Kidney (tissue), 22 donors: ENCODE measurements at places on chromosomes 2 and 18.

DNA sequence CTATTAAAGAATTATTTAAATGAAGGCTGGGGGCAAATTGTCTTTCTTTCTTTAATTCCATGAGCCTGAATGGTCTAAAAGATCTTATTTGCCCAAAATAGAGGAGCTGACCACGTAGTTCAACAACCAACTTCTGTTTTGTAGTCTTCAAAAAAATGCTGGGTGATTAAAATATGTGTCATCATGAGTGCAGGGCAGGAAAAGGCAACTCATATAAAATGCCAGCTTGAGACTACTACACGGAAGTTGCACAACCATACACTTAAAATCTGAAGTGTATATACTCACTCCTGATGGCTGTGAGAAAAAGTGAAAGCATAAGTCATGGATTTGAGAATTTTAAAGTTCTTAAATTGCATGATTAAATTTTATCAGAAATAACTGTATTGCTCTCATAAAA lies 210.9 kb downstream of the DYM start:
- no peak for DNase-seq

DNA sequence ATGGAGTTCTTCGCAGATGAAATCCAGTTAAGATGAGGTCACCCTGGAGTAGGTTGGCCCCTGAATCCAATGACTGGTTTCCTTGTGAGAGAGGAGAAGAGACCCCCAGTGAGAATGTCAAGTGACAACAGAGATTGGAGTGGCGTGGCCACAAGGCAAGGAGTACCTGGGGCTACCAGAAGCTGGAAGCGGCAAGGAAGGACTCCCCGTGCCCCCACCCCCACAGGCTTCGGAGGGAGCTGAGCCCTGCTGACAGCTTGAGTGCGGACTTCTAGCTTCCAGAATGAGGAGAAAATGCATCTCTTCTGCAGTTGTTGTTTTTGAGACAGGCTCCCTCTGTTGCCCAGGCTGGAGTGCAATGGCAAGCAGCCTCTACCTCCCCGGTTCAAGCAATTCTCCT lies 78.0 kb upstream of the HPCAL1 start:
- no peak for DNase-seq

DNA sequence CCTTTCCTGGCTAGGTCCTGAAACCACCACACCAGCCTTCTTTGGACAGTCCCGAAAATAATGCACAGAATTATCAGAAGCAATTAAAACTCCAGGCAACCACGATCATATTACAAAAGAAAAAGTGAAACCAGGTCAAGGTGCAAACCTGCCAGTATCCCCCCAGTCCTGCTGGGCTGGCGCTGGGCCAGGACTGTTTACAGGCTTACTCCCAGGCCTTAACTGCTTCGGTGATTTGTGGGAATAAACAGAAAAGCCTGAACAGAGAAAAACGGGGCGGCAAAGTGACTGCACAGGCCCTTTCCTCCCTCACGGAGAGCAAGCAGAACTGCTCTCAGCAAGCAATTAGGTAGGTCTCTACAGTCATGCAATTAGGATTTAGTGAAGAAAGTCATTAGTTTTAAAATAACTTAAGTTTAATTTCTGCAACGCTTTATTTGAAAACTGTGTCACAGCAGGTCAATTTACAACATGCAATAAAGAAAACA lies 1.3 kb downstream of the HDAC4 start:
- DNase-seq = peak; percentile 69

GRCh38 chr2:20618468-20618885 lies 32.4 kb downstream of the HS1BP3 start:
- no peak for DNase-seq

- DNase-seq = no peak
Measured at GRCh38 chr2:42342061-42342794, 18.8 kb downstream of the COX7A2L start.

DNA sequence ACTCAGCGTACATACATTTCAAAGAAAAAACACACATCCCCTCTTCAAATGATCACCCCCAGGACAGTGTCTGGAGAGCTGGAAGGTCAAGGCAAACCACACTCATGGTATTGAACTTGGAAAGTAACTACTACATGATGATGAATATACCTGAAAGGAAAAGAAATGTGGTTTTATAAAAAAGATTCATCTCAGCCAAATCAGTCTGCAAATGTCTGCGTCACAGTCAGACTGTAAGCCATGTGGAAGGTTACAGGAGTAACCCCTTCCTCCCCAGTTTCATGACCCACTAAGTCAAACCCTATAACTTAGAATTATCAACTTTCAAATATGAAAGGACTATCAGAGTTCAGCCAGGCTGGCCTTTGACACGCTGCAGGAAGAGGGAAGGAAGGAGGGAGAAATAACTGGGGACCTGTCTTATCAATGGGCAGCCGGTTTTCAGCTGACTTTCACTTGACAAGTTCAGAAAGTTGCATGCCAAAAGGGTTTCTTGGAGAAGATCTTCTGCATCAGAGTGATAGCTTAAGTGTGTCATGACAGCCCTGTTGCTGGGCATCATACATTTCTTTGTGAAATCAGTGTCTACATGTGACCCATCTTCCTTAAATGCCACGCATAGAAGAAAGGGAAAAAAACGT lies 7.0 kb upstream of the BMP10 start:
- DNase-seq = no peak

DNA sequence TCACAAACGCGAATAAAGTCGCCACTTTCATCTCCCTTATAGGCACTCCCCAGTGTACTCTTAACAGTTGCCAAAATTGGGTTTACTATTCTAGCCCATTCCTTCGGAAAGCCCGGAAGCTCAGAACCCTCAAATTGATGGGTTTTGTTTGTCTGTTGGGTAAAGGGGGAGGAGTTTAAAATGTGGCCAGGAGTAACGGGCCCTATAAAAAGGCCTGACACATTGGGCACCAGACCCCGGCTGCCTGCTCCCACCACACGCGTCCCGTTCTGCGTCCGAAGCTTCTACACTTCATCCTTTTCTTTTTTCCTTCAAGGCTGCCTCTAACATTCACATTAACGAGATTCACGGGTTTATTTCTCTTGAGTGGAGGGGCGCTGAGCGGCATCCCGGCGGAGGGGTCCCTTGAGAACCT lies 837 bp downstream of the NHEJ1 start:
- no peak for DNase-seq

GRCh38 chr18:60069145-60069544 lies 169.3 kb downstream of the PMAIP1 start:
- DNase-seq = no peak

- DNase-seq = no peak
Measured at GRCh38 chr18:9869715-9870430, 15.9 kb upstream of the TXNDC2 start.

GRCh38 chr2:239005586-239005985 lies 157.7 kb downstream of the TWIST2 start:
- DNase-seq = no peak

GRCh38 chr2:135916207-135916606 lies 40.0 kb upstream of the MCM6 start:
- DNase-seq = no peak

GRCh38 chr2:64586883-64587481 lies 62.9 kb downstream of the AFTPH start:
- DNase-seq = no peak

- peak; percentile 90 for DNase-seq
Measured at GRCh38 chr2:70948337-70949003, 12.8 kb downstream of the ATP6V1B1 start.

DNA sequence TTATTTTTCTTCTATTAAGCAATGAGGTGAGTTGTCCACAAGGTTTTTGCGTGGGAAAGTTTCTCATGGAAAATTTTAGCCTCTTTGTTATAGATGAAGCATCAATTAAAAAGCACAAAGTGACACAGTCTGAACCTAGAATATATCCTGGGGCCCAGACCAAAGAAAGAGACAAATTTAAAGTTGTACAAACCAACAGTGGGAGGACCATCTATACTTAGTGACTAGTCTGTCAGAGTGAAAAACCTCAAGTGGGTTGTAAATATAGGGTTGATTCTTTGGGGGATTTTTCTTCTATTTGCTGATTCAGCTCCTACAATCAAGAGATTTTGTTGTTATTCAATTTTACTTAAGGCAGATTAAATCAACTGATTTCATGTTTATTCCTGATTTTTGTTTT lies 256.2 kb downstream of the SATB2 start:
- no peak for DNase-seq

DNA sequence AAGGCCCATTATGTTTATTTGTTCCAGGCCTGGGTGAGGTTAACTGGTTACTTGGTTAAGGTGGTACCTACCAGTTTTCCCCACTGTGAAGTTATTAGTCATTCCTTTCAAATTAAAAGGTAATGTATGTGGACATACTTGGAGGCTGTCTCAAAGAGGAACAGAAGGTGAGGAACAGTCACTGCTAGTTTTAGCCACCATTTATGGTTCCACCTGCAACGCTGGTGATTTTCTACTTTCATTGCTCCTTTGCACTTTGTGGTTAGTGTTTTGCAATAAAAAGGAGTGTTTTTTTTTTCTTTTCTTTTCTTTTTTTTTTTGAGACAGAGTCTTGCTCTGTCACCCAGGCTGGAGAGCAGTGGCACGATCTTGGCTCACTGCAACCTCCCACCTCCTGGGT lies 6.1 kb upstream of the ST6GAL2 start:
- DNase-seq = no peak

DNA sequence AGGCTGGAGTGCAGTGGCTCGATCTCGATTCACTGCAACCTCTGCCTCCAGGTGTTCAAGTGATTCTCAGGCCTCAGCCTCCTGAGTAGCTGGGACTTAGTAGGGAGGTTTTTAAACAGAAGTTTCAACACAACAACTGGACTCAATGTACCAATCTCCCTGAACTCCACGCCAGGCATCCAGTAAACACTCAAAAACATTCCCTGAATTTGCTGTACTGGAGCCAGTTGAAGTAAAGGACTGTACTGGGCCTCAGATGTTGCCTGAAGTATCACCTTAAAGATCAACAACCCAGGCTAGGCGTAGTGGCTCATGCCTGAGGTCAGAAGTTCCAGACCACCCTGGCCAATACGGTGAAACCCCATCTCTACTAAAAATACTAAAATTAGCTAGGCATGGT lies 22.4 kb downstream of the RAB1A start:
- no peak for DNase-seq

DNA sequence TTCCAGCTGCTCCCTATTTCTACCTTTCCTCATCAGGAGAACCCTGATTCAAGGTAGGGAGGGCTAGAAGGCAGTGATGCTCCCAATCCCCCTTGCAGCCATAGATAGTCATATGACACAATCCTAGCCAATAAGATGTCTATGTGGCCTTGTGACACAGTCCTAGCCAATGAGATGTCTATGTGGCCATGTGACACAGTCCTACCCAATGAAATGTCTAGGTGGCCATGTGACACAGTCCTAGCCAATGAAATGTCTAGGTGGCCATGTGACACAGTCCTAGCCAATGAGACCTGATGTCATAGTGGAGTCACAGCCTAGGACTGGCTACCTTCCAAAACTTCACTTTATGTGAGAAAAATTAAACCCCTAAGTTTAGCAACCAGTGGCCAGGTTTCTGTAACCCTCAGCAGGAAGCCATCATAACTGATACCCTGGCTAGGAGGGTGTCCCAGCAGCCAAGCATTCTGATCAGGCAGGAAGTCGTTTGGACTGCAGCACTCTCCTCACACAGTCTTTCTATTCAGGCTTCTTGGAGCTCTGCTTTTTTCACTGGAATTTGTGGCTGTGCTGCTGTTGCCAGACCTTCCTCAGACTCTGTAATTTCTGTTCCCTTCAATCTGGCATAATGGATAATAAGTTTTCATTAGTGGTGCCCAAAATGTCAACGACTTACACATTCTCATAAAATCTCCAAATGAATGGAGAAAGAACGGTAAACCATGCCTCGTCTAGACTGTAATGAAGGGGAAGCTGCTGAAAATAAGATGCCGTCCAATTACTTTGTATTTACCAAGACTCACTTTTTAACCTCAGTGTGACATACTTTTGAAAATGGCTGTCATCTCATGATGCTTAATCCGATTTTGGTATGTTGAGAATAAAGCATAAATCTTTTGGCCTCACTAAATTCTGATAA lies 165.0 kb upstream of the NCKAP5 start:
- DNase-seq = no peak

DNA sequence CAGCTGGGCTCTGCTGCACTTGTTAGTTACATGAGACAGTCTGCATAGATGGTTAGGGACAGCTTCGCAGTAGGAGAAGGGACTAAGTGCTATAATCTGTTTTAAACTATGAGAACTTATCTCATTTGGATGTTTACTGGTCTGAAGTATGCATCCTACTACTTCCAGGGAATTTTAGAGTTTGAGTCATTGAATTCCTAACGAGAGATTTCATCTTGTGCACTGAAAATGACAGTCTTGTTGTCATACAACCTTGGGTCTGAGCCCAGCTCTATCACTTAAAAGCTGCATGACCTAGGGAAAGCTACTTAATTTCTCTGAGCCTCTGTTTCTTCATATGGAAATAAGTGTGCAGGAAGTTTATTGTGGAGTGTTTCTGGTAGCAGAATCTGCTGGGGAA lies 78.4 kb downstream of the TRIM43 start:
- DNase-seq = no peak

GRCh38 chr2:109266496-109266895 lies 137.5 kb downstream of the SH3RF3 start:
- DNase-seq = no peak

GRCh38 chr2:42128721-42129486 lies 40.2 kb upstream of the EML4 start:
- peak; percentile 58 for DNase-seq

DNA sequence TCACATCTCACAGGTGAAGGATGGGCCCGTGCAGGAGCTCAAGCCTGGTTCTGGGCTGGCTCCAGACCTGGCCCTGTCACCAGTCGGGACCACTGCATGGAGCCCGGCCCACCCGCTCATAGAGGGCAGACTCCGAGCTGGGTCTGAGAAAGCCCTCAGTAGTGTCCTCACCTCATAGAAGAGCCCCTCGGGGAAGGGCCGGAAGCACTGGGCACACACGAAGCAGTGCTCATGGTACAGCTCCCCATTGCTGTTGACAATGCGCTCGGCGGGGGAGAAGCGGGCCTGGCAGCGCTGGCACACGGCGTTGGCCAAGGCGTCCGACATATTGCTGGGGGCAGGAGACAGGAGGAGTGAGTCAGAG lies 11.3 kb downstream of the GPR17 start:
- DNase-seq = no peak

- DNase-seq = no peak
Measured at GRCh38 chr2:224524657-224525056, 60.5 kb downstream of the CUL3 start.

DNA sequence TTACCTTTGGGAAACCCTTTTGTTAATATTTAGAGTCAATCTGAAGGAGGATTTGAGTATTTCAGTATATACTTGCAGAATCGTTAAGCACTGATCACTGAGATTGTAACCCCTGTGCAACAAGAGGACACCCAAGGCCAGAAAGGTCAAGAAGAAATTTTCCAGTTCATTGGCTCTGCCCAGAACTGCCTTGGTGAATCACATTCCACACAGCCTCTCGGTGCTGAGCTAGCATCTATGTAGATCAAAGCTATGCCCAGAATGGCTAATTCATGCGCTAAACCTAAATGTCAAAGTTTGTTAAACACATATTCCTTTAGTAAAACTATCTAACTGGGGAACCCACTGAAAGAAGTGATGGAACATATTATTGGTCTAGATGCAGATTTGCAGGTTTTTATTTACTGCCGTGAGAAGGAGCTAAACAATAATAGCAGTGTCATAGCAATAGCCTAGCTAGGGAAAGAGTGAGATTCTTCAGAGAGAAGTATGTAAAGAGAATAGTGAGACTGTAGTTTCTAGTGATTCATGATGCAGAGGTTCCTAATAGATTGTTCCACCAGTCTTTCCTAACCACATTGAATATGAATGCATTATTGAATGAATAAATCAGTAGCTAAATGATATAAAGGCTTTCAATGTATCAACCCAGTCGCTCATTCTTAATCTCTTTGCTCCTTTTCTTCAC lies 423.2 kb upstream of the CRIM1 start:
- DNase-seq = no peak
